Kidney capillary endothelial cell (primary cell): ENCODE measurements at places on chromosomes 7 and 10.
A peak's percentile ranks its signal among the peaks of the same experiment; 100 is the strongest.

- DNase-seq, result no peak
Observed at GRCh38 chr7:143394777-143395176, 13.6 kb downstream of the ZYX start.

DNA sequence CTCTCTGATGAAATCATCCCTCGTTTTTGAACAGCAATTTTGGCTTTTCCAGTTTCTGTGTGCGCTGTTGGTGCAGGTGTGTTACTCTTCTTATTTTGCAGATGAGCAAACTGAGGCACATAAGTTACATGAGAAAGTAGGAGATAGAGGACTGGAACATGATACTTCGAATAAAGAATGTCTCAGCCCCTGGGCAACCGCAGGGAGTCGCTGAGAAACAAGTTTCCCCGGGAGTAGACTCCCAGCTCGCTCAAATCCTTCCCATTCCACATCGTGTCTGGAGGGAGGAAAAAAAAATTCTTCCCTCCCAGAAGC is 18.0 kb downstream of the MXI1 start:
- DNase-seq, result no peak

GRCh38 chr10:35852721-35853120 is 210.6 kb upstream of the FZD8 start:
- DNase-seq, result no peak

DNA sequence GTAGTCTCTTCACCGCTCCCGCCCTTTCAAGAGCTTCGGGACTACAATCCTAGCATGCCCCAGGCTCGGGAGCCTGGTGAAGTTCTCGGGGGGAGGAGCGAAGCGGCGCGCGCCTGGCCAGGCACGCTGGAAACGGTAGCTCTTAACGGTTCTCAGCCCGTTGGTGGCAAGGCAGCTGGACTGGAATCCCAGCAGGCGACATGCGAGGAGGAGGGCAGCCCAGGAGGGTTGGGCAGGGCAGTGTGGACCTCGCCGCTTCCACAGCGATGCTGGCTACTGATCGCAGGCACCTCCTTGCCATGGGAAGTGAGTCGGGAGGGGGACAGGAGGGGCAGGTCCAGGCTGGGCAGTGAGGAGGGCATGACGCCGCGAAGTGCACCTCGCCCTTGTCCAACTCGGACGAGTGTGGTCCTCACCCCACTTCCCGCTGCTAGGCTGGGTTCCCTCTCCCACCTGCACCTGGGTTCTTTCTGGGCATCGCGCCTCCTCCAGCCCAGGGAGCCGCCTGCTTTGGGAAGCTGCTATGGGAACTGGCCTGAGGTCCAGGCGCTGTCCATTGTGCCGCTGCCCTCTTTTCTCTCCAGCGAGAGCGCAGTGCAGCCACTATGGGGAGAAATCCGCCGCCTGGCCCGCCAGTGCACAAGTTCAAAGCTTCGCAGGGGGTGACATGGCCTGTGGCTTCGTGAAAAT is 367.8 kb upstream of the NUPR2 start:
- no peak for DNase-seq

- no peak for DNase-seq
Observed at GRCh38 chr10:72736828-72737220, 44.9 kb downstream of the MCU start.

GRCh38 chr7:80127412-80128160 is 7.0 kb upstream of the GNAI1 start:
- no peak for DNase-seq

- no peak for DNase-seq
Observed at GRCh38 chr7:71133856-71134255, 1.9 kb downstream of the GALNT17 start.

DNA sequence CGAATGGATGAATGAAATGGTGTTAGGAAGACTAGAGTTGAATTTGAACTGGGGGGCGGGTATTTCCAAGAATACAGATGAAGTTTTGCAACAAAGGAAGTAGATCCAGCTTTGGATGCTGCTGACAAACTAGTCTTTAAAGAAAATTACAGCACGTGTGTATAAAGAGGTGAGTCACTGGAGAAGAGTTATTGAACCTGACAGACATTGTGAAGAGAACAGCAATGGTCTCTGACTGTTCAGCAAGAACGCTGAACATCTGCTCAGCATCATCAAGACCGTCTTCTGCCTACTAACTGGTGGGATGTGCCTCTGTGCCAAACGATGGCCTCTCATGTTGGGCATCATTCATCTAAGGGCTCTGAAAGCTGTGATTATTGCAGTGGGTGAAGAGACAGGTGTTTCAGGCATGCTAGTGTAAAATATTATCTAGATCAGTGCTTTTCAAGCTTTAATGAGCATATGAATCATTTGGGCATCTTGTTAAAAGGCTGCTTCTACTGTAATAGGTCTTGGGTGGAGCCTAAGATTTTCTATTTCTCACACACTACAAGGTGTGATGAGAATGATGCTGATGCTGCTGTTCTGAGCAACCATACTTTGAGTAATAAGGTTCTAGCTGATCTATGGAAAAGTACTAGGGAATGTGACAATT is 291.3 kb downstream of the PTEN start:
- no peak for DNase-seq

GRCh38 chr10:24208661-24209431 is at the start of gene KIAA1217:
Gene KIAA1217, plus strand, starts transcription at chr10:24209138. Its CDS starts 56 bp downstream, at chr10:24209194.
- DNase-seq, result peak; percentile 30

- no peak for DNase-seq
Observed at GRCh38 chr10:73814896-73815718, 3.7 kb upstream of the NDST2 start.

GRCh38 chr10:22321156-22321923 is 441 bp downstream of the BMI1 start:
- no peak for DNase-seq

DNA sequence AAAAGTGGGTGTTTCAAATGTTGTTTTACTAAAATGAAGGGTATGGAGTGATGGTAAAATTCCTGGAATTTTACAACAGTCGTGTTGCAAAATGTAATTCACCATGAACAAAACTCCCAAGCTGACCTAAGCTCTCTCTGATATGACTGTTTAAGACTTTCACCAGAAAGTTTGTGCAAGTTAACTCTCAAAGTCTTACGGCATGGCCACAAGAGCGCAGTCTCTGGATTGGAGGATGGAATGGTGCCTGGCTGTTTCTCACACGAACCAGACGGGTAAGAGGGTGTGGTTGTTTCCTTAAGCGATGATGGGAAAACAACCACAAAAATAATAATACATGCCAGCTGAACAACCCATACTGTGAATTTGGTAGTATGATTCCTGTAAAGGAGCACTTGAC is 662.5 kb downstream of the KCNMA1 start:
- no peak for DNase-seq

GRCh38 chr7:1105189-1105588 is 17.3 kb downstream of the GPER1 start:
- DNase-seq, result no peak

- DNase-seq, result no peak
Observed at GRCh38 chr7:121561717-121562116, 165.6 kb upstream of the FAM3C start.

GRCh38 chr7:116139807-116140206 is 70.5 kb upstream of the TES start:
- no peak for DNase-seq

- no peak for DNase-seq
Observed at GRCh38 chr7:14850039-14850438, 52.5 kb downstream of the DGKB start.

DNA sequence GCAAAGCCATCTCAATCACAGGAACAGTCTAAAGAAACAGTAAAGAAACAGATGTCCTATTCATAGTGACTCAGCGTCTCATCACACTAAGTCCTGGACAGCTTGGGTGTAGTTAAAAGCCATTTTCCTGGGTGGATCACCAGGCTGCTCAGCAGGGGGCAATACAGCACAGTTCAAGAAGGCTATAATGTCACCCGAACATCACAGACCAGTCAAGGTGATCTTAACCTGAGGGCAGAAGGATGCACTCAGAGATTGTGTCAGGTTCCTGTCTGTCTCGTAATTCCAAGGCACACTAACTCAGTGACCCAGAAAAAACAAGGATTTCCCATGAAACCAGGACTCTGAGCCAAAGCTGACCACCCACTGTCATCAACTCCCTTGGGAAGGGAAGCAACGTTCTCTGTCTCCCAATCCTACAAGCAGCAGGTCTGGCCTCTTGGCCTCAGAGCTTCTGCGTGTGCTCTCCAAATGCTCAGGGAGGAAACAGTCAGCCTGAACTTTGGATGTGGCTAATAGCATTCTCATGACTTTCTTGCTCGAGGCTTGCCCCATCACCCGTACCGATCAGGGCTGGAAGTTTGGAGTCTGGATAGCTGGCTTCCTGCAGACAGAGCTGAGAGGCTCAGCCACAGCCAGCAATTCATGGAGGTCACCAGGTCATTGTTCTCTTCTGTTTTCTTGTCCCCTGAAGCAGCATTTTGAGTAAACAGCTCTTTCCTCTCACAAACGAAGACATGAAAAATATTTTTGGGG is 90.4 kb upstream of the FAM171A1 start:
- DNase-seq, result peak; percentile 82

DNA sequence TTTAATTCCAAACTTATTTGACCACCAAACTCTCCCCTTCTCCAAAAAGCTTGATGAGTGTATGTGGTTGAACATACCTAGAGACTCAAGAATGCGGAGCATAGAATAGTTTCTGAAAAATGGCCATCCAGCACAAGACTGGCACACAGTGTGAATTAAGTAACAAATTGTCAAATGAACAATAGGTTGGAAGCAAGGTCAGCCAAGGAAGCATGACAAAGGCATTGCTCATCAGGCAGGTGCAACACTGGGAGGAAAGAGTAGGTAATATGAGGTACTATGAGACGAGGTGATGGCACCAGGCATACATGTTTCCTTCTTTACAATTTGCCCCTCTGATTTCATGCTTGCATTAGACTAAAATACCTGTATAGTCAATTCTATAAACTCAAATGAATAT is 73.7 kb downstream of the DKK1 start:
- peak; percentile 14 for DNase-seq

GRCh38 chr10:96416643-96417042 is 57.8 kb upstream of the OPALIN start:
- DNase-seq, result no peak

- DNase-seq, result no peak
Observed at GRCh38 chr10:76647301-76647700, 990.3 kb downstream of the KCNMA1 start.

- no peak for DNase-seq
Observed at GRCh38 chr10:114179148-114179547, at the start of gene TDRD1. Gene TDRD1, plus strand, starts transcription at chr10:114179353. Its CDS starts 8,479 bp downstream, at chr10:114187832.

DNA sequence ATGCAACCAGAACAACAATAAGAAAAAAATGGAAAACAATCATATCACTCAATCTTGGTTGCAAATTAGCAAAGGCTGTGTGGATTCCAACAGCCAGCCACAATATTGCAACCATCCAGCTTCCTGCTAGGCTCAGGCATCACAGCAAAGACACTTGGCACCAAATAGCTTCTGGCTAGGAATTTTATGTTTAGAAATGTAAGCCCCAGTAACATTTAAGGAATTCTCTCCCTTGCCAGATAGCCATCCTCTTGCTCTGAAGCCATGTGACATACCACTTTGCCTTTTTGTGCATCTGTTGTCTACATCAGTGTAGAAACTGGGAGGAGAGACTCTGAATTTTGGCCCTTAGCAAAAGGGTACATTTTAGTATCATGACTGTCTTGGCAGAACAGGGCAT is 22.2 kb downstream of the MKX start:
- DNase-seq, result no peak

DNA sequence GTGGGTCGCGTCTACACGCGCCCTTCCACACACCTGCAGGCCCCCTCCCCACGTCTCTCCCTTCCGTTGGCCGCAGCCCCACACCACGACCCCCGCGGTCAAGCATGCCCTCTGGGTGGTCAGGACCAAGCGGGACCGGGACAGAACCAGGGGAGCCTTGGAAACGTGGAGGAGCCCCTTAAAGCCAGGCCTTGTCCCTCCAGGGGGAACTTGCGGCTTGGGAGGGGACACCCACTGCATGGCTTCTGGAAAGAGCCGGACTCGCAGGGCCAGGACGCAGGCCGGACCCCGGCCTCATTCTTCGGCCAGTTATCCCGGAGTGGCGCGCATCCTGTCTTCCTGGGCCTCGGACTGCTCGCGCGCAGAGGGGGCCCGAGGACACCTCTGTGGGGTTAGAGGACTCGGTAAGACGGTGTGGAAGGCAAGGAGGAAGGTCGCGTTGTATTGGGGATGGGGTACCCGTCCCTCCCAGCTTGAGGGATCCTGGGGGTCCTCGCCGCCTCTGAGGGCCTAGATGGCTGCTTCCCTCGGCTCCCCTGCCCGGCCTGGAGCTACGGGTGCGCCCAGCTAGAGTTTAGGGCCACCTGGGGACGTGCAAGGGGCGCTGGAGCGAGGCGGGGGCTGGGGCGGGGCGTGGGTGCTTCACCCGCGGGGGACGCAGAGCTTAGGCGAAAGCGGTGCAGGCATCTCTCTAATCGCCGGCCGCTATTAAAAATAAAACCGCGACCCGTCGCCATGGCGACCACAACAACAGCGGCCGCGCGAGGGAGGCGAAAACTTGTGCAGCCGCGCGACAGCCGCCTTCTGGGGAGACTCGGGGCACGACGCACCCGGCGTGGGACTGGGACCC is 1.8 kb upstream of the PDGFA start:
- no peak for DNase-seq

GRCh38 chr10:74500026-74500704 is 326.2 kb upstream of the KAT6B start:
- DNase-seq, result no peak

DNA sequence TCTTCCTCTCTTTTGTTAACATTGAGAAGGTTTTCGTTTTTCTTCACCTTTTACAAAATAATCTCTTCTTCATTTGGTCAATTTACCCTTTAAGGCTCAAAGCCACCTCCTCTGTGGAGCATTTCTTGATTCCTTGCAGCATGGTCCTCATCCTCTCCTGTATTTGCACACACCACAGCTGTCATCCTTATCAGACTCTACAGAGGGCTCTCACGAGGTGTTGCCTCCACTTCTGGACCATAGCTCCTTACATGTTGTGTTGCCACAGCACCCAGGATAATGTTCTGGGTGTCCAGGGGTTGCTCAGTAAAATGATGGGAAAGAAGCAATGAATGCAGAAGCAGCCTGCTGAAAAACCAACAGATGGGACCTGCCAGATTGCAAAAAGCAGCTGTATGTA is 192.8 kb downstream of the SH2D4B start:
- no peak for DNase-seq

DNA sequence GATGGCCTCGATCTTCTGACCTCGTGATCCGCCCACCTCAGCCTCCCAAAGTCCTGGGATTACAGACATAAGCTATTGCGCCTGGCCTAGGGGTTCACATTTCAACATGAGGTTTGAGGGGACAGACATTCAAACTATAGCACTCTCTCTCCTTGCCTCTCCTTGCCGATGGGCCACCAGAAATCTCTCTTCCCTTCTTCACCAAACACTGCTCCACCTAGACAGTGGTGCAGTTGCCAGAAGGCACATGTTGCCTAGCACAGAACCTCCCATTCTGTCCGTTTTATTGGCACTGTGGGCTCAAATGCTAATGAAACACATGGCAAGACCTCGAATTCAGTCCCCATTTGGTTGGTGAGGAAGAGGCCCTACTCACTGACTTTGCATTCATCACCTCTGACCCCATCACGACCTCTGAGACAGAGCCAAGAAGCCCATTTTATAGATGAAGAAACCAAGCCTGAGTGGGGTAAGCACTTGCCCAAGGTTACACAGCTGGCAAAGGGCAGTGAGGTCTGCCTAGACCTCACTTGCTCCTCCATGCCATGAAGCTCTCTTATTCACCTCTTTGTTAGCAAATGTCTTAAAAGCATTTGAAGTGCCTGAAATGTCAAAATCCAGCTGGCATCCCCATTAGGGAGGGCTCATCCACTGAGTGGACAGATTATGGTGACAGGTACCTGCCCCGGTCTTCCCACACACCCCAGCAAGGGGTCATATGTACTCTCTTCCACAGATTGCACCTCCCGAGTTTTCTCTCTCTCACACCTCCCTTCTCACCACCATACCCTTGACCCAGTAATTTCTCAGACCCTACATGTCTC is 34.0 kb downstream of the GPRIN2 start:
- no peak for DNase-seq

- DNase-seq, result peak; percentile 23
Observed at GRCh38 chr7:87600130-87601124, at the start of gene ABCB1. Gene ABCB1, minus strand, starts transcription at chr7:87600884. Its CDS starts 700 bp downstream, at chr7:87600184.
